Melanocyte of skin (primary cell): ENCODE measurements at places on chromosomes 6 and 20. TPM values are rescaled to one million over a fixed set of nuclear protein-coding genes. Genes with fewer than 3 reads are reported as not detected.

The FOXS1 gene
- not detected in 2 replicates for total RNA-seq

The CHRNA4 gene
- total RNA-seq: not detected in 2 replicates

The OPRL1 gene
- 0.62 and 0.67 TPM in 2 replicates for total RNA-seq

The OTOR gene
- total RNA-seq: not detected in 2 replicates

The TEAD3 gene
- 3.3 and 4.1 TPM in 2 replicates for total RNA-seq

The OLIG3 gene
- total RNA-seq: not detected in 2 replicates

The RBPJL gene
- total RNA-seq: not detected in 2 replicates

The CCDC170 gene
- under 0.01 and 1.5 TPM in 2 replicates for total RNA-seq

The ZBP1 gene
- total RNA-seq: not detected in 2 replicates

The GNMT gene
- not detected in 2 replicates for total RNA-seq

The SS18L1 gene
- total RNA-seq: 12.7 and 15.8 TPM in 2 replicates

The NRSN1 gene
- total RNA-seq: not detected in 2 replicates

The ZNF831 gene
- not detected in 2 replicates for total RNA-seq

The TNF gene
- total RNA-seq: 0.34 TPM in 1 of 2 replicates, not detected in the other

The TNXB gene
- total RNA-seq: under 0.01 and 0.15 TPM in 2 replicates

The CLPSL2 gene
- total RNA-seq: not detected in 2 replicates

The SLC22A16 gene
- total RNA-seq: 0.15 and 0.33 TPM in 2 replicates

The TJAP1 gene
- total RNA-seq: 10.7 and 14.9 TPM in 2 replicates

The OR2H1 gene
- total RNA-seq: not detected in 2 replicates

The CLVS2 gene
- total RNA-seq: not detected in 2 replicates

The MDN1 gene
- 30.0 and 33.0 TPM in 2 replicates for total RNA-seq

The EPHA7 gene
- not detected in 2 replicates for total RNA-seq

The IMPG1 gene
- total RNA-seq: not detected in 2 replicates

The METTL24 gene
- not detected in 2 replicates for total RNA-seq
